ENCODE measurements at places on chromosomes 7 and 10.

DNA sequence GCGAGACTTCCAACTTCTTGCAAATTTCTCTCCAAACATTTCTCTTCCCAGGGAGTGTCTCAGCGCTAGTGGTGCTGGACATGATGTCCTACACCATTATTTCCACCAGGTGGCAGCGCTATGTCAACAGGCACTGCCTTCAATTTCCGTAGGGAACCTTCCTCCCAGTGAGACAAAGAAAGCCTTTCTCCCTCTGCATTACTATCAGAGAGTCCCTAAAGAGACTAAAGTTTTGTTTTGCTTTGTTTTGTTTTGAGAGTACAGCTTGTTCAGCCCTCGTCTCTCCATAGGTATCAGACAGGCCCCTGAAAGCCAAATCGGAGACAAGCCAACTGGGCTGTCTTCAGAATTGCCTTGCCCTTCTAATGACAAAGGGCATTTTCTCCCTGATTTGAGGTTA, 44.2 kb upstream of the GGCT start:
- DNase-seq: peak; percentile 62

DNA sequence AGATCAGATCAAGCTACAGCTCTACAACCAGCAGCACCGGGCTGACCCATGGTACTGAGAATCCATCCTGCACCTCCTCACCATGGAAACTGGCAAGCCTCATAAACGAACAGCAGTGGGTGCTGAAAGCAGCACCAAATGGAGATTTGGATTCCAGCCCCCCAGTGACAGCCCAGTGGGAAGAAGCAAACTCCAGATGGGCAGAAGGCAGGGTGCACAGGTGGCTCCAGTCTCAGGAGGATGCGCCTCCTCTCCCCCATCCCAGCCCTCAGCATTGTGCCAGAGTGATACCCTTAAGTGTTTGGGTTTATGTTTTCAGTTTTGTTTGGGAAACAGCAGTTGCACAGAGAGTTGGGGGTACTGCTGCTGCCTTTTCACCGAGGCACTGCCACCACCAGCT, 20.6 kb upstream of the SMO start:
- peak; percentile 84 for DNase-seq

DNA sequence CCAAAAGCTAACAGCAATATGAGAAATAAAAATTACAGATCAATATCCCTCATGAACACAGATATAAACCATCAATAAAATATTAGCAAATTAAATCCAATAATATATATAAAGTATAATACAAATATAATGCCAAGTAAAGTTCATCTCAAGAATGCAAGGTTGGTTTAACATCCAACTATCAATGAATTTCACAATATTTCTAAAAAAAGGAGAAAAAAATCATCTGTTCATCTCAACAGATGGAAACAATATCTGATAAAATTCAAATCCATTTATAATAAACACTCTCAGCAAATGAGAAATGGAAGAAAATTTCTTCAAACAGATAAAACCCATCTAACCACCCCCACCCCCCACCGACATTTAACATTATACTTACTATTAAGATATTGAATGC, 86.9 kb downstream of the SIRT1 start:
- no peak for DNase-seq

DNA sequence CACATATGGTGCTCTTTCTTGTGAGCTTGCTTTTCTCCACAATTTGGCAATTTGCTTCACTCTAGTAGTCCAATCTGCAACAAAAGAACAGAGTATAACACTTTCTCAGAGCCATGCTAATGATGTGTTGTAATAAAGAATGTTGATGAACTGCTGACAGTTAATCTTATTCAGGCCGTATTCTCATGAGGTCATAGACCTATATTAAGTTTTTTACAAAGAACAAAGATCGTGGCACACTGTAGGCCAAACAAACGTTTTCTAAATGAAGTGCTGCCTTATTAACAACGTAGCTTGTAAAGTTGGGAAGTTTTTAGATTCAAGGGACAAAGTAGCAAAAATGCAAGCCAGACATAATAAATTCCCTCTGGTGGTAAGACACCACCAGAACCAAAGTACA, 160.1 kb downstream of the GALNT11 start:
- DNase-seq: no peak

DNA sequence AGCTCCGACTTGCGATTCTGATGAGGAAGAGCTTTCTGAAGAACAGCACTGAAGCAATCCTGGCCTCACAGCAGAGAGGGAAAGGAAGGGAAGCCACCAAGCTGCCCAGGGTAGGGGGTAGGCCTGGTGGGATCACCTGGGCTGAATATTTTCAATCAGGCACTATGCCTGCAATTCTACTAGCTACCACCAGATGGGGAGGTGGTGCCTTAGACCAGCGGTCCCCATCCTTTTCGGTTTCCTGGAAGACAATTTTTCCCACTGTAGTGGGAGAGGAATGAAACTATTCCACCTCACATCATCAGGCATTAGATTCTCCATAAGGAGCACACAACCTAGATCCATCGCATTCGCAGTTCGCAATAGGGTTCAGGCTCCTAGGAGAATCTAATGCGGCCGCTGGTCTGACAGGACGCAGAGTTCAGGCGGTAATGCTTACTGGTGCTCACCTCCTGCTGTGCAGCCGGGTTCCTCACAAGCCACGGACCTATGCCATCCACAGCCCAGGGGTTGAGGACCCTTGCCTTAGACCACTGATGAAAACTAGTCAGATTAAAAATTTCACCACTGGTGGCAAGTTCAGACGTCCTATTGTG, 2.7 kb downstream of the LRRC20 start:
- peak; percentile 9 for DNase-seq

DNA sequence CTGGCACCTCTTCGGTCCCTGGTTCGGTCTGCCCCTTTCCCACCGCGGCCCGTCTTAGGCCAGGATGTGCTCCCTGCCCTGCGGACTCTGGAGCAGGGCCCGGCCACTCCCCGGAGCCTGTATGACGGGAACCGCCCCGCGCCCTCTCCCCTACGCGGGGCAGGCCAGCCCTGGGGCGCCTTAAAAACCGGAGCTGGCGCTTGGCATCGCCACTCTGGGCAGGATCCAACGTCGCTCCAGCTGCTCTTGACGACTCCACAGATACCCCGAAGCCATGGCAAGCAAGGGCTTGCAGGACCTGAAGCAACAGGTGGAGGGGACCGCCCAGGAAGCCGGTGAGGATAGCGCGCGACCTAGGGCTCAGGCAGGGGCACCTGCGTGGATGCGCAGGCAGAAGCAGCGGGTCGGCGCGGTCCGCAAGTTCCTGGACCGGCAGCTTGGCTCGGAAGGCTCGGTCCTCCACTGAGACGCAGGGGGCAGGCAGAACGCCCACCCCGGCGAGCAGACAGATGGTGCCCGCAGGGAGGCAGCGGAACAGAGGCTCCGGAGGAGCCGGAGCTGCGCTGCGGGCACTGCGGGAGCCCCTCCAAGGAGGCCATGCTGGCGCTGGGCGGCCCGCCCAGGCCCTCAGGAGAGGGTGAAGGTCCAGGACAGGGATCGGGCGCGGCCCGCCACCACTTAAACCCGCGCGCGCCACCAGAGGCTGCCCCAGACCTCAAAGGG, at the start of gene ADIRF:
ADIRF (plus strand) TSS at position 212 of the 723 bp plus-strand sequence; CDS start at position 275, 63 bp downstream.
- DNase-seq: peak; percentile 55

GRCh38 chr10:117638200-117638599, 95.7 kb downstream of the EMX2 start:
- no peak for DNase-seq

DNA sequence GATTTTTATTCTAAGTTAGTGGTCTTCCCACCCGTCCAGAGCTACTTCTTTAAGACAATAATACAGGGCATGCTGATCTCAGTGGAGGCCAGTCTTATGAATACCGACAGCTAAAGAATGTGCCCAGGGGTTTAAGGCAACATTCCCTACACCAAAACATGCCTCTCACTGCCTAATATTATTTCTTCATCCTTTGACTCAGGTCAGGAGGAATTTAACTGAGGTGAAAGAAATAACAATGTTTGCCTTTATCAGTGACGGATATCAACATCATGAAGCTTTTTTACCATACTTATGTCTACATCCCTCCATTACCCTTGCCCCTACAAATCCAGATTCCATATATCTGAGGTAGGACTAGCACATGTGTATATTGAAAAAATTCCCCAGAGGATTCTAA, 33.3 kb upstream of the TES start:
- no peak for DNase-seq
